Vein endothelial cell (primary cell): ENCODE measurements at places on chromosomes 6 and 20. TPM values are rescaled to one million over a fixed set of nuclear protein-coding genes. Genes with fewer than 3 reads are reported as not detected.

The FERMT1 gene
- total RNA-seq = 0.65 and 1.6 TPM in 2 replicates

The PHF3 gene
- total RNA-seq = 46.7 and 53.5 TPM in 2 replicates

The MTFR2 gene
- total RNA-seq = 2.0 and 4.8 TPM in 2 replicates

The IPCEF1 gene
- 0.96 and 2.3 TPM in 2 replicates for total RNA-seq

The PAK5 gene
- total RNA-seq = not detected in 2 replicates

The RPS6KA2 gene
- 156 and 248 TPM in 2 replicates for total RNA-seq

The PKHD1 gene
- total RNA-seq = not detected in 2 replicates
